Posterior cingulate gyrus (tissue), 11 donors: ENCODE measurements at places on chromosomes 13 and 19.
A peak's percentile ranks its signal among the peaks of the same experiment; 100 is the strongest.

- peak; percentile 50 for DNase-seq
Measured at GRCh38 chr13:19185086-19185864, 3.7 kb upstream of the TUBA3C start.

GRCh38 chr19:4232614-4233281 is 3.4 kb downstream of the EBI3 start:
- no peak for DNase-seq

DNA sequence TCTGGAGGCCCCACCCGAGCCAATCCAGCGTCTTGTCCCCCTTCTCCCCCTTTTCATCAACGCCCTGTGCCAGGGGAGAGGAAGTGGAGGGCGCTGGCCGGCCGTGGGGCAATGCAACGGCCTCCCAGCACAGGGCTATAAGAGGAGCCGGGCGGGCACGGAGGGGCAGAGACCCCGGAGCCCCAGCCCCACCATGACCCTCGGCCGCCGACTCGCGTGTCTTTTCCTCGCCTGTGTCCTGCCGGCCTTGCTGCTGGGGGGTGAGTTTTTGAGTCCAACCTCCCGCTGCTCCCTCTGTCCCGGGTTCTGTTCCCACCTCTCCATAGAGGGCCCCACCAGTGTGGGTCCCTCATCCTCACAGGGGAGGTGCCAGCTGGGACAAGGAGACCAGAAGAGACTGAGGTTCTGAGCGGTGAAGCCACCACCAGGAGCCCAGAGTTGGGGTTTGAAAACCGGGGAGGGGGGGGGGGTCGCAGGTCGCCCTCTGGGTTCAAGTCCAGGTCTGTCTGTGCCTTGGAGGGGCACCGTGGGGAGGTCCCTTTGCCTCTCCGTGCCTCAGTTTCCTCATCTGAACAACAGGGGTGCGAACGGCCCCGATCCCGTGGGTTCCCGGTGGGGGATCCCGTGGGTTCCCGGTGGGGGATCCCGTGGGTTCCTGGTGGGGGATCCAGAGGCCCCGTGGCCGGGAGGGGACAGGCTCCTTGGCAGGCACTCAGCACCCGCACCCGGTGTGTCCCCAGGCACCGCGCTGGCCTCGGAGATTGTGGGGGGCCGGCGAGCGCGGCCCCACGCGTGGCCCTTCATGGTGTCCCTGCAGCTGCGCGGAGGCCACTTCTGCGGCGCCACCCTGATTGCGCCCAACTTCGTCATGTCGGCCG is at the start of gene ELANE:
Gene ELANE (plus strand): TSS at position 168 of the 878 bp plus-strand sequence. CDS start 26 bp downstream, at position 194.
- no peak for DNase-seq

GRCh38 chr19:33437393-33437820 is 63.9 kb downstream of the CEBPG start:
- no peak for DNase-seq

DNA sequence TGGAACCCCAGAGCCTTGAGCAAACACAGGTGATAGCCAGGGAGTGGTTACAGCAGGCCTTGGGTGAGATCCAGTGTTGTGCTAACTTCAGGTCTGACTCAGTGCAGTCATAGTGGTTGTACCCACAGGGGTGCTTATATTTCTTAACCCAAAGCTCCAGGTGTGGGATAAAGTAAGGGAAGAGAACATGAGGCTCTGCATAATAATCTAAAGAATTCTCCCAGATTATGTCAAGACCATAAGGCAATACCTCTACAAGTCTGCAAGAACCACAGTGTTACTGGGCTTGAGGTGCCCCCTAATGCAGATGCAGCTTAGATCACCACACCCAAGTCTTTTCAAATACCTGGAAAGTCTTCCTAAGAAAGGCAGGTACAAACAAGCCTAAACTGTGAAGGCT is 485.4 kb downstream of the RFC3 start:
- DNase-seq: no peak

DNA sequence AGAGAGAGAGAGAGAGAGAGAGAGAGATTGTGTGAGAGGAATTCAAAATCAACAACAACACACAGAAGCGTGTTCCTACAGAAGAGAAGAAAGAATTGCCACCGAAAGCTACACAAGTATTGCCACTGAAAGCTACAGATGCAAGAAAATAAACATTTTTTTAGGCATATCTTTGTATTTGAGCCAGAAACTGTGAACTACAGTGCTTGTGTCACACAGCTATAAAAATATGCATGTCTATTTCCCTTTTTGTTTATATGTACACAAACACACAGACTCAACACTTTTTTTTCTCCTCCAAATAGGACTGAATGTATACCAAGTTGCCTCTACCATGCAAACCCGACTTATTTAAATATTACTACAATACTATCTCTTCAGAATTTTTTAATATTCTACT is 290.4 kb downstream of the SLITRK5 start:
- DNase-seq: no peak

DNA sequence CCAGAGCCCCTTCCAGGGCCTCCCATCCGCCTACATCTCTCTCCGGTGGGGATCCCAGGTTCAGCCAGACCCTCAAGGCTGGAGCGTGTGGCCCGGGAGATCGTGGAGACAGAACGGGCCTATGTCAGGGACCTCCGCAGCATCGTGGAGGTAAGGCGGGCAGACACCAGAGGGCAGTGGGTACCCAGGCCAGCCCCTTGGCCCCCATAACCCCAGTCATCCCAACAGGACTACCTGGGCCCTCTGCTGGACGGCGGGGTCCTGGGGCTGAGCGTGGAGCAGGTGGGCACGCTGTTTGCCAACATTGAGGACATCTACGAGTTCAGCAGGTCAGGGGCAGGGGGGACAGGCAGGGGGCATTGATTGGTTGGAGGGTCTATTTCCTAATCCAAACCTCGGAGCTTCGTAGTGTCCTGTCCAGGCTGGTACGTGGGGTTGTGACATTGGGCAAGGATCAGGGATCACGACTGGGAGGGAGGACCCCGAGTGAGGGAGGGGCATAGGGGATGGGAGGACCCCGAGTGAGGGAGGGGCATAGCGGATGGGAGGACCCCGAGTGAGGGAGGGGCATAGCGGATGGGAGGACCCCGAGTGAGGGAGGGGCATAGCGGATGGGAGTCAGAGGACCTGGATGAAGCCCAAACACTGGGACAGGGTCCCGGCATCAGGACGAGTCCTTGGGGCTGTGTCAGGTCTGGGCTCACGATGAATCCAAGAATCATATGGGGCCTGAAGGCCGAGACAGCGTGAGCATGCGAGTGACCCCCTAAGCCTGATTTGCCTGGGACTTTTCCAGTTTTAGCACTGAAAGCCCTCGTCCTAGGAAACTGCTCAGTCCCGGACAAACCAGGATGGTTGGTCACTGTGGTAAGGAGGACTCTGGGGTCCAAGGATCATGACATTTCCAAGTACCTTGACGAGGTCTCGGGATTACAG is 2.9 kb downstream of the PLEKHG2 start:
- DNase-seq: no peak

- no peak for DNase-seq
Measured at GRCh38 chr19:5271145-5271544, 69.5 kb downstream of the PTPRS start.

GRCh38 chr13:100532090-100532766 is 56.4 kb downstream of the GGACT start:
- no peak for DNase-seq

DNA sequence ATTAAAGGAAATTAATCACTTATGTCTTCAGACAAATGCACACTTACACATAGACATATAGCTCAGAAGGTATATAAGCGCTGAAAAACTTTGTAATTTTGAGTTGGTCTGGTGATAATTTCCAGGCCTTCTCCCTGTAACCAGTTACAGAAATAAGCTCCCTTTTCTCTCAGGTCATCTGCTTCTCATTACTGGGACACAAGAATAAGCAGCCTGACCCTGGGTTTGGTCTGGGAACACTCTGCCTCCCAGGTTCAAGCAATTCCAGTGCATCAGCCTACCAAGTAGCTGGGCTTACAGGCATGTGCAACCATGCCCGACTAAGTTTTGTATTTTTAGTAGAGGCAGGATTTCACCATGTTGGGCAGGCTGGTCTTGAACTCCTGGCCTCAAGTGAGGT is 274.5 kb downstream of the LMO7 start:
- no peak for DNase-seq

DNA sequence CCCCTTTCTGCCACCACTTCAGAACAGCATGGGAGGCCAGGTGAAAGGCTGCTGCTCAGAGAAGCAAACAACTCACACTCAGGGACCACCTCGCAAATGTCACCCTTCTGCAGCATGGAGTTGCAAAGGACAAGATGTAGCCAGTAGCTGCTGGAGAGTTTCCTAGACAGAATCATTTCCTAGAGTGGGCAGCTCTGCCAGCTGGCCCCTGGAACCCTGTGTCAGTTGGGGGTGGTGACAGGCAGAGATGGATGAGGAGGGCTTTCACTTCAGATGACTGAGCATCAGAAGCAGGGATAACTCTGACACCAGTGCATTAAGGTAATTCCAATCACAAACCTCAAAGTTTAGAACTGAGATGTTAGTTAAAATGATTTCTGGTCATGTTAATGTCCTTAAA is 34.4 kb upstream of the EPHX3 start:
- DNase-seq: peak; percentile 83

GRCh38 chr13:97574926-97575325 is 141.0 kb downstream of the RAP2A start:
- DNase-seq: no peak

GRCh38 chr13:113080361-113080831 is 25.2 kb upstream of the F7 start:
- DNase-seq: peak; percentile 76

- DNase-seq: no peak
Measured at GRCh38 chr19:23145617-23146415, 29.0 kb downstream of the ZNF730 start.

DNA sequence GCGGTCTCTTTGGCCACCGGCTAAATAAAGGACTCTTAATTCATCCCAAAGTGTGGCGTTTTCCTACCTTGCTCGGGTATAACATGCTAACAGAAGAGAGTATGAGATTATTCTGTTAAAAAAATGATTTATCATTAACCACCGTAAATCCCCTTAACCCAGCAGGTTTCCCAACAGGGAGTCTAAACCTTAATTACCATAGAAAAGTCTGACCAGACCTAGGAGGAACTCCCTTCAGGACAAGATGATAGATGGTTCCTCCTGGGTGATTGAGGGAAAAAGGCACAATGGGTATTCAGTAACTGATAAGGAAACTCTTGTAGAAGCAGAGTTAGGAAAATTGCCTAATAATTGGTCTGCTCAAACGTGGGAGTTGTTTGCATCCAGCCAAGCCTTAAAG is 193.7 kb downstream of the ZNF737 start:
- DNase-seq: no peak

DNA sequence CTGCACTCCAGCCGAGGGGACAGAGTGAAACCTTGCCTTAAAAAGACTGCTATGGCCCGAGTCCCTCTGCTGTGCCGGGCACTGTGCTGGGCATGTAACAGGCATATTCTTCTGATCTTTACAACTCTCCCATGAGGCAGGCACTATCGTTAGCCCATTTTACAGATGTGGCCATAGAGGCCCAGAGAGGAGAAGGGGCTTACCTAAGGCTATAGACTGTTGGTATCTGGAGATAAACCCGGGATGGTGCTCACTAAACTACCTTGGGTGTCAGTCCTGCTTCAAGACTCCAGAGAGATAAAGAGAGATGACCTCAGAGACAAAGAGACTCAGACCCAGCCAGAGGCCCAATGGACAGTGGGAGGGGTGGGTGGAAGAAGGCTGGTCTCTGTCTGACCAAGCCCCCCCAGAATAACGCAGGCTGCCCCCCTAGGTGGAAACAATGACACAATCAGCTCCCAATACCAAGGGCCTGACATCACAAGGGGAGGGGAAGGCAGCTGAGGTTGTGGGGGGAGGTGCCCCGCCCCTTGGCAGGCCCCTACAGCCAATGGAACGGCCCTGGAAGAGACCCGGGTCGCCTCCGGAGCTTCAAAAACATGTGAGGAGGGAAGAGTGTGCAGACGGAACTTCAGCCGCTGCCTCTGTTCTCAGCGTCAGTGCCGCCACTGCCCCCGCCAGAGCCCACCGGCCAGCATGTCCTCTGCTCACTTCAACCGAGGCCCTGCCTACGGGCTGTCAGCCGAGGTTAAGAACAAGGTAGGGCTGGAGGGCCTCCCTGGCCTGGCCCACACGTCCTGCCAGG is at the start of gene CNN1:
Gene CNN1 (plus strand): TSS at position 620 of the 805 bp plus-strand sequence. CDS start 77 bp downstream, at position 697.
- DNase-seq: no peak

- no peak for DNase-seq
Measured at GRCh38 chr13:22135446-22135845, 464.6 kb downstream of the FGF9 start.

- no peak for DNase-seq
Measured at GRCh38 chr19:39497996-39498797, 550 bp upstream of the DLL3 start.

DNA sequence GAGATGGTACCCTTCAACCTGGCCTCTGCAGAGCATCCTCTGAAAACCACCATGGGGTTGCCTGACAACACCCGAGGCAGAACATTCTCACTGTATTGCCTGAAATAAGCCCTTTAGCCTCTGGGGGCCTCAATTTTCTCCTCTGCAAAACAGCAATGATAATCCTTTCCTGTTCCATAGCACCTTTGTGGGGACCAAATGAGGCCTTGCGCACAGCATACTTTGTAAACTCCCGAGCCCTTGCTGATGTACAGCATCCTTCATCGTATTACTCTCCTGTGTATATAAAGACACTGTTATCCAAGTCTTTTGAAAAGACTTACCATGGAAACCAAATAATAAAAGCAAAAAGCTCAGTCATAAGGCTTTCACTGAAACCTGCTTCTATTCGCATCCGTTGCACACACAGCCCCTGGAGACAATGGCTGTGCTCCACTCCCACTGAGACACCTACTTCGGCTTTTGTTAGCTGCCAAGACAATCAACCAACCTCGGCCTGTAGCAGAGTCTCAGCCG is 276.0 kb downstream of the FOXO1 start:
- no peak for DNase-seq

GRCh38 chr13:73816702-73817101 is 317.5 kb downstream of the KLF12 start:
- no peak for DNase-seq

DNA sequence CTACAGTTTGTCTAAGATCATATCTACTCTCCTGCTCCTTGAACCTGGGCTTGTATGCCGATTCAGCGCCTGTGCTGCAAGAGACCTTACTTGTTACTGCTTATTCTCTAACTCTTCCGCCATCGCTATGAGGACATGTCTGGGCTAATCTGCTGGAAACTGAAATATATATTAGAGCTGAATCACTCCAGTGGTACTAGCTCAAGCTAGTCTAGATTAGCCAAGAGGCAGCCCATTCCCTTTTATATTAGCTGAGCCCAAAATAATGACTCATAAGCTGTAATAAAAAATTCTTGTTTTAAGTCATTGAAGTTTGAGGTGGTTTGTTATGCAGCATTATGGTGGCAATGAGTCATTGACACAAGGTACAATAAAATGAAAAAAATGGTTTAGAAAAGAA is 52.8 kb downstream of the SLC6A16 start:
- no peak for DNase-seq

DNA sequence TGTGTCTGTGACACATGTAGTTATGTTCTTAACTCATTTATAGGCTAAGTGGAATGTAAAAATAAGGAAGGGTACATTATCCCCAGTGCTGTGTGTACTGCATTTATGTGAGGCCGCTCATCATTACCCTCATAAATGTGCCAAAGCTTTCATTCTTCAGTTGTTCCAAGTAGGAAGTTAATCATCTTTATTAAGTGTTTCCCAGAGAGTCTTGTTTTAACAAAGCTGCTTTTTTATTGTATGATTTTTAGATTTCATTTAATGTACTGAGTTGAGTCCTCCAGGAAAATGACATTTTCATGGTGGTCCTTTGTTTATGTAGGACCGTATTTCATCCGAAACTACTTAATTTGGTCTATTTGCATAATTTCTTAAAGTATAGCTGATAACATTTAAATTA is 379.8 kb downstream of the DLEU7 start:
- no peak for DNase-seq

- DNase-seq: no peak
Measured at GRCh38 chr13:98686270-98686669, 66.2 kb downstream of the SLC15A1 start.
